Caki2 (cell line): ENCODE measurements at places on chromosomes 3 and 15. TPM values are rescaled to one million over a fixed set of nuclear protein-coding genes. Genes with fewer than 3 reads are reported as not detected.

Gene RTP1
- not detected in 2 replicates for total RNA-seq

Gene STIMATE
- total RNA-seq = 7.5 and 10.4 TPM in 2 replicates

Gene MUC20
- 0.17 and 29.7 TPM in 2 replicates for total RNA-seq

Gene CLRN1
- not detected in 2 replicates for total RNA-seq

Gene TMEM108
- not detected in 2 replicates for total RNA-seq

Gene MNS1
- 1.1 and 4.2 TPM in 2 replicates for total RNA-seq

Gene PLCL2
- 1.0 and 1.1 TPM in 2 replicates for total RNA-seq

Gene TMEM212
- not detected in 2 replicates for total RNA-seq

Gene TM2D3
- total RNA-seq = 13.3 and 25.7 TPM in 2 replicates

Gene RNF111
- total RNA-seq = 13.7 and 14.0 TPM in 2 replicates

Gene IMPG2
- under 0.01 TPM in 1 of 2 replicates, not detected in the other for total RNA-seq

Gene ABHD6
- total RNA-seq = 8.9 and 11.4 TPM in 2 replicates

Gene SLC28A2
- total RNA-seq = not detected in 2 replicates

Gene ALDH1L1
- 2.6 and 5.9 TPM in 2 replicates for total RNA-seq

Gene PLSCR5
- not detected in 2 replicates for total RNA-seq

Gene CCR3
- not detected in 2 replicates for total RNA-seq

Gene CRABP1
- not detected in 2 replicates for total RNA-seq

Gene MAN2C1
- total RNA-seq = 66.8 and 90.6 TPM in 2 replicates

Gene MBD4
- total RNA-seq = 8.9 and 13.6 TPM in 2 replicates

Gene OCA2
- 0.75 and 1.5 TPM in 2 replicates for total RNA-seq

Gene LRRC31
- 0.47 and 0.98 TPM in 2 replicates for total RNA-seq

Gene UCN2
- total RNA-seq = 0.52 and 1.2 TPM in 2 replicates

Gene C2CD4A
- total RNA-seq = 5.5 and 5.7 TPM in 2 replicates

Gene WNT5A
- total RNA-seq = 8.1 and 10.9 TPM in 2 replicates

Gene HTR3E
- total RNA-seq = not detected in 2 replicates

Gene GOLGA8J
- total RNA-seq = not detected in 2 replicates

Gene NEK10
- total RNA-seq = 0.07 TPM in 1 of 2 replicates, not detected in the other

Gene RPL35A
- 1,210 and 1,319 TPM in 2 replicates for total RNA-seq

Gene SLC22A14
- not detected in 2 replicates for total RNA-seq

Gene MYL3
- not detected in 2 replicates for total RNA-seq

Gene XCR1
- total RNA-seq = not detected in 2 replicates

Gene COL6A5
- not detected in 2 replicates for total RNA-seq

Gene C3orf20
- total RNA-seq = not detected in 2 replicates

Gene RETNLB
- total RNA-seq = not detected in 2 replicates

Gene CDHR4
- not detected in 2 replicates for total RNA-seq

Gene AP3B2
- total RNA-seq = 5.3 and 6.7 TPM in 2 replicates

Gene RFT1
- total RNA-seq = 7.3 and 19.5 TPM in 2 replicates

Gene KNG1
- total RNA-seq = not detected in 2 replicates

Gene CHRNA3
- not detected in 2 replicates for total RNA-seq
